ENCODE measurements at places on chromosomes 11 and 22.

DNA sequence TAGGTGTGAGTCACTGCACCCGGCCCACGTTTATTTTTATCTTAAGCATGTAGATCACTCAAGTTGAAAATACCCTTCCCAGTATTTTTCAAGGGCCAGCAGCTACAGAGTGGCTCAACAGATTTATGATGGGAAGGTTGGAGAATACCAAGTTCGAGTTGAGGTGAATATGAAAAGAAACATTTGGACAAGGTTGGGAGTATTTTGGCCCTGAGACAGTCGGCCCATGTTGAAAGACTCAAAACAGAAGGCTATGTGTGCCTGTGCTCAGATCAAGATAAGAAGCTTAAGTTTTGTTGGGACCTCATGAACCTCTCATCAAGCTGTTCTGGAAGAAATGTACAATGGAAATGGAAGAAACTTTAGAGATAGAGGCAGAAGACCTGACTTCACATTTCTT, 199.1 kb downstream of the DBX1 start:
- no peak for DNase-seq

DNA sequence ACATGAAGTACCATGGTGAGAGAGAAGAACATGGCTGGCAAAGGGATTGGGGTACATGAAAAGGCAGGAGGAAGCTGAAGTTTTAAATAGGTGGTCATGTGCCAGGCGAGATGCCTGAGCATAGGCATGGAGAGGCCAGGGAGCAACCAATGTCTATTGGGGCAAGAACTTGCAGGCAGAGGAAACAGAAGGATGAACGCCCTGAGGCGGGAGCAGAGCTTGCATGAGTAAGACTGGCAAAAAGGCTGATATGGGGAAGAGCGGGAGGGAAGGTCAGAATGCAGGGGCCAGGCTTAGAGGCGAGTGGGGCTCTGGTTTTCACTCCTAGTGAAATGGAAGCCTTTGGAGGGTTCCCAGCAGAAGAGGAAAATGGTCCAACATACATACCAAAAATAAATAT, 52.5 kb upstream of the VSTM5 start:
- no peak for DNase-seq

GRCh38 chr11:21838427-21838826, 354.5 kb upstream of the ANO5 start:
- DNase-seq = no peak

GRCh38 chr22:28943501-28943879, 60.1 kb downstream of the ZNRF3 start:
- no peak for DNase-seq

- DNase-seq = no peak
Observed at GRCh38 chr11:1498262-1498661, 11.7 kb upstream of the MOB2 start.

- DNase-seq = no peak
Observed at GRCh38 chr22:38554281-38554680, 15.7 kb downstream of the DMC1 start.

GRCh38 chr11:86395061-86395551, 20.4 kb downstream of the CCDC81 start:
- no peak for DNase-seq

GRCh38 chr11:19719960-19720359, 7.3 kb downstream of the NAV2 start:
- no peak for DNase-seq

DNA sequence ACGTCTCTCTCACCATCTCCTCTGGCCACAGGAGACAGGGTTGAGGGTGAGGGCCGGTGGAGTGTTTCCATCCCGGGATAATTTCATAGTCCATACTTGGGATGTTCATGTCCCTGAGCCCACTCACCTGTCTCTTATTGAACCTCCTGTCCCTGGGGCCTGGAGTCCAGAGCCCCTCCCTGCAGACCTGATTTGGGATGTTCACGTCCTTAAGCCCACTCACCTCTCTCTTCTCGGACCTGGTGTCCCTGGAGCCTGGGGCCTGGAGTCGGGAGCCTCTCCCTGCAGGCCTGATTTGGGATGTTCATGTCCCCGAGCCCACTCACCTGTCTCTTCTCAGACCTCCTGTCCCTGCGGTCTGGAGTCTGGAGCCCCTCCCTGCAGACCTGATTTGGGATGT, 868.2 kb downstream of the BRD1 start:
- DNase-seq = no peak

GRCh38 chr11:100404907-100405306, 282.2 kb upstream of the ARHGAP42 start:
- no peak for DNase-seq

DNA sequence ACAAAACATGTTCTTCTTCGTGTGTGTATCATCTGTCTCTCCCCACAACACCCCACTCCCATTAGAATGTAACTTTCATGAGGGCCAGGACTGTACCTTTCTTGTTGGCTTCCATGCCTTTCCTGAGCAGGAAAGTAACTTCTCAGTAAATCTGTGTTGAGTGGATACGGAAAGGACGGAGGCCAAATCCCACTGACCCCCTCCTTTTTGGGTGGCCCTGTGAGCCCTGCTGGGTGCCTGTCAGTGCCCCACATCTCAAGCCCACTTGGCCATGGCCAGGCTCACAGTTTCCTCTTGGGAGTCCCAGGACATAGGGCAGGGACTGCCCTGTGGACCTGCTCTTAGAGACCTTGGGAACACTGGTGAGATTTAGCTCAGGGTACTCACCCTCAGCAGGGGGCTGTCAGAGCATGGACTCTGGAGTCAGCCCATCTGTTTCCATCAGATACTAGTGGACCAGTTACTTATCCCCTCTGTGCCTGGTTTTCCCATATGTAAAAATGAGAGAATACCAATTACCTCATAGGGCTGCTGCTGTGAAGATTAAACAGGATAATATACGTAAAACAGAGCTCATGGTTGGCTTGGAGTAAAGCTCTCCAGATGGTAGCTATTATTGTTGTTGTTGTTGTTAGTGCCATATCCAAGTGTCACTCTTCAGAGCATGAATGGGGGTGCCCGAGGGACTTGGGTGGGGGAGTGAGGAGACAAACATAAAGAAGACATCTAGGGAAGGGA, 1.0 kb upstream of the C11orf96 start:
- no peak for DNase-seq

DNA sequence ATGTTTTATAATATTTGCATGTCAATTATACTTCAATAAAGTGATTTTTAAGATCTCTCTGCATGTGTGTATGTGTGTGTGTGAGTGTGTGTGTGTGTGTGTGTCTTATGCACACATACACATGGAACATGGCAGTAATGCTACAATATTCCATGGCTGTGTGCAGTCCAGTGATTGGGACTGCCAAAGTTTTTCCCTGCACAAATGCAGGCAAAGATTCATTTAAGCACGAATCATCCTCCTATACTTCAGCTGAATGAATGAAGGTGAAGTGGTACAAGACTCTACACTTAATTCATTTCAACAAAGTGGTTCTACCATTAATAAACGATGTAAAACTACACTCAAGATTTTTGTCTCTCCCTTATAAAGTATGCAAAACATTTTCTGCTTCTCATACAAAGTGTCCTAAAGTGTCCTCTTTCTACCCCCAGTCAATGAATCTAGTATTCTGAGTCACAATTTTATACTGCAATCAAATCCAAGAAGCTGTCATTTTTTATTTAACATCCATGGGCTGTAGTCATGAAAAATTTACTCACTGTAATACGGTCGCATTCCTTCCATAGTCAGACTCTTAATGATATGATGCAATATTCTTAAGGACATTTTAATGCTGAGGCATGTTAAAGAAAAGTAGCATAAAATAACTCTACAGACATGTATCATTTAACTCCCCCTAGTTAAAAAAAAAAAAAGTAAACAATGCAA, 132.4 kb downstream of the TTC28 start:
- DNase-seq = no peak

DNA sequence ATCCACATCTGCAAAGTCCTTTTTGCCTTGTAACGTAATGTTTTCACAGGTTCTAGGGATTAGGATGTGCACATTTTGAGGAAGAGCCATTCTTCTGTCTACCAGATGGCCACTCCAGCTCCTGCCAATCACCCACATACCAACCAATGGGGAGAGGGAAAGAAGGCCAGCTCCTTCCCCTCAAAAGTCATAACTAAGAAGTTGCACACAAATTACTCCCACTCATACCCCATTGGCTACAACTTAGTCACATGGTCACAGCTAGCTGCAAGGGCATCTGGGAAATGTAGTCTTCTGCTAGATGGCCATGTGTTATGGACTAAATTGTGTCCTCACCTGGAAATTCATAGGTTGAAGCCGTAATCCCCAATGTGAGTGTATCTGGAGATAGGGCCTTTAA, 15.4 kb upstream of the MYOD1 start:
- DNase-seq = peak; percentile 40

DNA sequence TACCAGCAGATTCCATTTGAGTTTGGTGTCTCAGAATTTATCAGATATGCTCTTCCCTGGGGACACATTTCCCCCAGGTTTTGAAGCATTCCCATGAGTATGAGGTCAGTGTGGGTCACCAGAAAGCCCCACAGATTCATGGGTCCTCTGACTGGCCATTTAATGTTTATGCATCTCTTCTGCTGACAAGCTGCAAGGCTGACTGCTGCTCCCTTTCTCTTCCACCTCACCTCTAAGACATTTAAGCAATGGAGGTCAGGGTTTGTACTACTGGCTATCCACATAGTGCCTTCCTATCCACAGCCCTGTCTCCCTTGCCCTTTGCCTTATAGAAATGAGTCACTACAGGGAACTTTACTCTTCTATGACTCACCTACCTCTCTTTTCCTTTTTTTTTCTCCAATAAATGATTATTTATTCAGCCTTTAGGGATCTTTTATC, 106.0 kb upstream of the TIMP3 start:
- peak; percentile 66 for DNase-seq

DNA sequence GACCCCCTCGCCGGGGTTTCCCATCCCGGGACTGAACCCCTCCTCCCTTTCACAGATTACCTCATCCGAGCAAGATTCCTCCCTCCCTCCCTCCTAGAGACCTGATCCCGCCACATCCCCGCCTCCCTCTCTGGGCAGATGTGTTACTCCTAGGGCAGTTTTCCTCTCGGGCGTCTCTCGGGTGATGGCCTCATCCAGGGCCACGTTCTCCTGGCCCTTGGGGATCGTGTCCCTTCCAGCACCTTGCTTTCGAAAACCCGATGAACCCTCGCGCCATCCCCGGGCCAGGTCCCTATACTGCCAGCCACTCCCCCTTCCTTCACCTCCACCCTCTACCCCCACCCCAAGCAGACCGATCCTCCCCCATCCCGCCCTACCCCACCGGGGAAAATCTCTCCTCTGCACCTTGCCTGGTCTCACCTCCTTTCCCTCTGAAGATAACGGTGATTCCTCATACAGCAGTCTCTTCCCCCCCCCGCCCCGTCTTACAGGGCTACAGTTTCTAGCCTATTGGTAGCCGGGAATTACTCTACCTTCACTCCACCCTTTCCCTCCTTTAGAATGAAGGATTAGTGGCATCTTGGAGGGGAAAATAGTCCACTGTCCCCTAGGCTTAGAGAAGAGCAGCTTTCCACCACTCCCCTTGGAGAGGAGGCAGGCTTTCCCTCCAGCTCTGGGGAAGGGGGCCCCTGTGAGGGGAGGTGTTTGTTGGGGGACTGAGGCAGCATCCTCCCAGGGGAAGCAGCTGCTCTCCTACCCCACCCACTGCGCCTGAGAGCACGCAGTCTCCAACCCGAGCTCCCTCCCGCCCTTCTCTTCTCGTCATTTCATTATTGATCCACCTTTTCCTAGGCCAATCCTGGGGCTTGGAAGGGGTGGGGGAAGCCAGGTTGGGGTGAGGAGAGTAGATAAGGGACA, 1.2 kb downstream of the KMT2A start:
- peak; percentile 62 for DNase-seq

DNA sequence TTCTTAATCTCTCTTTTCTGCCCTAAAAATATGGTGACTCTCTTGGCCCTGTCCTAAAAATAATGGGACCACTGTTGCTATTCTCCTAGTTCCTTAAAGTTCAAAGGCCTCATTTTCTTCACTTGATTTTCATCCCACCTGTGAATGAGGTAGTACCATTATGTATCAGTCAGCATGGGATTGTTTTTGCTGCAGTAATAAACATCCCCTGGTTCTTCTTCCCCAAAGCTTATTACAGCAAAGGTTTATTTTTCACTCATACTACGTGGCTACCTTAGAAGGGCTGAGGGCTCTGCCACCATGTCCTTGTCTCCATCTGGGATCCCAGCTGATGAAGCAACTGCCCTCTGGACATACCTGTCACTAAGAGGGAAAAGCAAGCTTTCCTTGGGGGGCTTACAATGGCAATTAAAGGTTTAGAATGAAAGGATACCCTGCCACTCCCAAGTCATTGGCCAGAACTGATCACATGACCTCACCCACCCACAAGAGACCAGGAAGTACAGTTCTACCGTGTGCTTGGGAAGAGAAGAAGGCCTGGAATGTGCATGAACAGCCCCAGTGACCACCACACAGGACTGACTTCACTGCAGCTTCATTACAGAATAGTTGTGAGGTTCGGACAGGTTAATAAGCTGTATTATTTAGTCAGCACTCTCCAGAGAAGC, 7.8 kb downstream of the TTC38 start:
- no peak for DNase-seq

DNA sequence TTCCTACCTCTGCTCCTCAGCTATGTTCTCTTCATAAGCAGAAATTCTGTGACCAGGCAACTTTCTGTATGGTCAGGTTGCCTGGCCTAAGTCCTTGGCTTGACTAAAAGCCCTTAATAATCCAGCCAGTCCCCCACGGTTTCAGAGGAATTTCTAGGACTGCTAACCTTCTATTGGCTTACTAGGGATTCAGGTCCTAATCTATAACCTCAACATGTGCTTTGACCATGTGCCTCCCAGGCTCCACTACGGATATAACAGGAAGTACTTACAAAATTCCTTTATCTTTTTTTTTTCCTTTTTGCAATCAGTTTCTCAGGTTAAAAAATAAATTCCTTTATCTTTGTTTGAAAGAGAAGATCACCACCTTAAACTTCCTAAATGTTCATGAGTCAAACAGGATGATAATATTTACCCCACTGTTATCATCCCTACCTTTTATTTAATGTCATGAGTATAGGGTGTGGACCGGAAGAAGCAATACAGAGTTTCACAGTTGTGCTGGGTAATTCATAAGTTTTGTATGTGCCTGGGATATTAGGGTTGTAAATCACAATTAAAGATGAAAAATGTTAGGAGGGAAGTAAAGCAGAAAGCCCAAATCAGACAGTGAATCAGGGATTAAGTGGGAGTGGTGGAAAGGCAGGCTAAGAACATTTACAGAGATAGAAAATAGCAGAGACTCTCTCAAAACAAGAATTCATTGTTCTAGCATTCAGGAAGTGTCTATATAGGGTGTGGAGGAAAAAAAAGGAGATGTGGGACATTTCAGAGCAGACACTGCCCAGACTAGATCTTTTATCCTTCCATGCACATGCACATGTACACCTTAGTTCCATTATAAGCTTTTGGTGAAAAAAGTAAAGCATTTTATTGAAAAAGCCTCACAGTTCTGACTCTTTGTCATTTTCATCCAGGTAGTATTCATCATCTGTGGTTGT, 10.7 kb upstream of the POGLUT3 start:
- DNase-seq = no peak

- no peak for DNase-seq
Observed at GRCh38 chr11:113248702-113249490, 65.5 kb upstream of the TTC12 start.
